ENCODE measurements at places on chromosomes 4 and X.

- DNase-seq = no peak
Measured at GRCh38 chr4:73620115-73620792, at the start of gene RASSF6. RASSF6 (minus strand) TSS chr4:73620436; CDS start chr4:73611795, 8,641 bp downstream.

- DNase-seq = no peak
Measured at GRCh38 chr4:147741190-147741788, 9.4 kb downstream of the ARHGAP10 start.

GRCh38 chrX:132127743-132128142 is at the start of gene FRMD7:
FRMD7 (minus strand) TSS chrX:132128020; CDS start chrX:132127844, 176 bp downstream.
- DNase-seq = no peak

- peak; percentile 48 for DNase-seq
Measured at GRCh38 chr4:73816814-73817213, 19.7 kb upstream of the CXCL6 start.

DNA sequence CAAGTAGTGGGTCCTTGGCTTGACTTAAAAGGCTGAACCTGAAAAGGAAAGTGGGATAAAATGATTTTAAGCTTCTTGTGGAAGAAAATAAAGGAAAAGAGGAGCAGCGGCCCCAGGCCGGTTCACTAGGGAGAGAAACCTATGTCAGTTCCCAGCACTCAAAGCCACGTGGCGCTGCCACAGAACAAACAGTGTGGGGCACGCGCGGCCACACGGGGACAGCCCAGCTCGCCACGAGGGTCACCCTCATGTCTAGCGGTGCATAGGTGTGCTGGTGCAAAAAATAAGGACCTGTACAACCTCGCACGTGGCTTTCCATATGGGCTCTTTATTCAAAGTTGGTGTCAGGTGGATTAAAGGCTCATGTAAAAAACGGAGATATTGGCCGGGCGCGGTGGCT is 17.1 kb downstream of the MSANTD1 start:
- no peak for DNase-seq

GRCh38 chr4:54315561-54316538 is 86.8 kb downstream of the PDGFRA start:
- peak; percentile 56 for DNase-seq

- DNase-seq = no peak
Measured at GRCh38 chr4:3148926-3149325, 74.4 kb downstream of the HTT start.

DNA sequence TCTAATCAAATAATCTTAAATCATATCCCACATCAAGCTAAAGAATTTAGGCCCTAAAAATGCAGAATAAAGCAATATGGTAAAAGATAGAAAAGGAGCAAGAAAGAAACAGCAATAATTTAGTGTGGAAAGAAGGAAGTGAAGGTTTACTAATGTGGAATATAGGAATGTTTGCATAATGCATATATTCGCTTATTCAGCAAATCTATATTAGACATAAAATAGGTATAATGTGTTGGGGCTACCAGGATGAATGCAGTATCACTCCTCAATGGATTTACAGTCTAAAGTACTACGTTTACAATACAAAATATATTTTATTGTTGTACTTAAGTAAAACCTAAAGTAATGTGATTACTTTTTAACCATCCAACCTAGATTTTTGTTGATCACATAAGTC is 4.7 kb downstream of the CENPE start:
- no peak for DNase-seq

DNA sequence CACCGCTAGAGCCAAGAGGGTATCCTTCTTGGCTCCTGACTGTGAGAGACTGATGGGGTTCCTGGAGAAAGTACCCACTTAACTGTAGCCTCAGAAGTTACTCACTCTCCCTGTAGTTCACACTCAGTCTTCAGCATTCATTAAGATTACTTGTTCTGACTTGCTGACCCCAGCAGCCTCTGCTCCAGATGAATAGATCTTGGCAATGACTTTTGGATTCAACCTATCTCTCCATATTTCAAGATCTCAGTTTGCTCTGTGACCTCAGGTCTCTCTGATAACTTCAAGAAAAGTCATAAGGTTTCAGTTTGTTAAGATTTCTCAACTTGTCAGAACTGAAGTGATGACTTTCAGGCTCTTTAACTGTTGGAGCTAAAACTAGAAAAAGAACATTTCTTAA is 825.6 kb downstream of the PCDH7 start:
- DNase-seq = no peak

DNA sequence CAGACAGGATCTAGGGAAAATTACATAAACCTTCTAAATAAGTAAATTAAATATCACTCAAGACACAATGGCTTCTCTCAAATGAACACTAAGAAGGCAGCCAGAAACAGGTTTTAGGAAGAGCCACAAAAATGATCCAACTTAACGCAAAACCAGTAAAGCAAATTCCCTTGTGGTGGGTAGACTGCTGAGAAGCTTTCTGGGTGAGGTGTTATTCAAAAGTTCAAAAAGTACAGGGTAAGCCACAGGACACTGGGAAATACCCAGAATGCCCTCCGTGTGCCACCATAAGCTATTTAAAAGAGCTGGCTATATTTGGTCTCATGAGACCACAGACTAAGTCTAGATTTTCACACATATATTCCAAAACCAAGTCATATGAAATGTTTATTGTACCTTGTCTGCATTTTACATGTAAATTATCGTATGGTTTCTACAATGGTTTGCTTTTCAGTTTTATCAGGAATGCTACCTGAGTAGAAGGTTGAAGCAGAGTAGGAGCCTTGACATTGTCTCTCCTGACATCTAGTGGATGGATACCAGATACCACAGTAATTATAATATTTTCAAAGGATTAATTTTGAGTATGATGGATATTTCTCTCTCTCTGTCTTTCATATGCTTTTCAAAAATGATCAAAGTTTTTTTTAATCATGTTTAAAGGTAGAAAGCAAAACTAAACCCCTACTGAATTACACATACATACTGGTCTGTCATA is 109.3 kb upstream of the KLHL13 start:
- DNase-seq = no peak

- DNase-seq = no peak
Measured at GRCh38 chr4:146190456-146190855, 14.9 kb downstream of the LSM6 start.

GRCh38 chrX:30992381-30992904 is 79.4 kb downstream of the FTHL17 start:
- no peak for DNase-seq

DNA sequence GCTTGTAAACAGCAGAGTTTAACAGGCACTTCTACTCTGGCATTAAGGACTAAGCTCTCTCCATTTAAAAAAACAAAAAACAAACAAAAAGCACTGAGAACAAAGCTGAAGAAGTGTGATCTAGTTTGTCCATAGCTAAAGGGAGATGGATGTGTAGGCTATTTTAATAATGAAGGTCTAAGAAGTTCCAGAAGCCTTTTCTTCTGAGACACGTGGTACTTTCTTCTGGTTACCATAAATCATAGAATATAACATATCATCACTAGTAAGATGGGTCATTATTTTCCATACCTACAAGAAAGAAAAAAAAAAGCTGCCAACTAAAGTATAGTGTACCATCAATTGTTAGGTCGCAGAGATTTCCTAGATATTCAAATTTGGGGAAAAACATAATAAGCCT is 722 bp upstream of the NBDY start:
- DNase-seq = no peak

DNA sequence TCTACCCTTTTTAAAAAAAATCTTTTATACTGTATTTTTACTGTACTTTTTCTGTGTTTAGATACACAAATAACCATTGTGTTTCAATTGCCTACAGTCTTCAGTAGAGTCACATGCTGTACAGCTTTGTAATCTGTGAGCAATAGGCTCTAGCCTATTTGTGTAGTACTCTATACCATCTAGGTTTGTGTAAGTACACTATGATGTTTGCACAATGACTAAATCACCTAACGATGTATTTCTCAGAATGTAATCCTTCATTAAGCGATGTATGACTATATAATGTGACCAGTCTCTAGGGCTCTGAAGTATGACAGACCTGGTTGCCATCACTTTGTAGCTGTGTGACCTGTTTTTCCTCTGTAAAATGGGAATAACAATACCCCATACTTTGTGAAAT is 14.2 kb upstream of the DCAF4L1 start:
- DNase-seq = no peak

- no peak for DNase-seq
Measured at GRCh38 chrX:68918202-68918601, 89.4 kb downstream of the EFNB1 start.

GRCh38 chr4:146633471-146633800 is 5.3 kb upstream of the POU4F2 start:
- DNase-seq = no peak

DNA sequence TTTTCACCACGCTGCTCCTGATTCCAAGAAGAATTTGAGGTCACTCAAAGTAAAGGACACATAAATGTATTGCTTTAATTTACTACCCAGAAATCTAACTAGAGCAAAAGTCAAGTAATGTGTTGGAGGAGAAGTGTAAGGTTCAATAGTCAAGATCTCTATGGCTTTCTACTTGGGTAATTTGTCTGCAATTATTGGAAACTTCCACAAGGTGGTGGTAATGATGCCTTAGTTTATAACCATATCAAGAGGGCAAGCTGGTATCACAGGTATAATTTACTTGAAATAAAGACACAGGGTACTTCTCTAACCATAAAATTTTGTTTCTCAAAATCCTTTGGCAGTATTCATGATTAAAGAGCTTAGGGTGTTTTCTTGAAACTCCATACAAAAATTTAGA is 10.2 kb upstream of the GRIA3 start:
- no peak for DNase-seq

DNA sequence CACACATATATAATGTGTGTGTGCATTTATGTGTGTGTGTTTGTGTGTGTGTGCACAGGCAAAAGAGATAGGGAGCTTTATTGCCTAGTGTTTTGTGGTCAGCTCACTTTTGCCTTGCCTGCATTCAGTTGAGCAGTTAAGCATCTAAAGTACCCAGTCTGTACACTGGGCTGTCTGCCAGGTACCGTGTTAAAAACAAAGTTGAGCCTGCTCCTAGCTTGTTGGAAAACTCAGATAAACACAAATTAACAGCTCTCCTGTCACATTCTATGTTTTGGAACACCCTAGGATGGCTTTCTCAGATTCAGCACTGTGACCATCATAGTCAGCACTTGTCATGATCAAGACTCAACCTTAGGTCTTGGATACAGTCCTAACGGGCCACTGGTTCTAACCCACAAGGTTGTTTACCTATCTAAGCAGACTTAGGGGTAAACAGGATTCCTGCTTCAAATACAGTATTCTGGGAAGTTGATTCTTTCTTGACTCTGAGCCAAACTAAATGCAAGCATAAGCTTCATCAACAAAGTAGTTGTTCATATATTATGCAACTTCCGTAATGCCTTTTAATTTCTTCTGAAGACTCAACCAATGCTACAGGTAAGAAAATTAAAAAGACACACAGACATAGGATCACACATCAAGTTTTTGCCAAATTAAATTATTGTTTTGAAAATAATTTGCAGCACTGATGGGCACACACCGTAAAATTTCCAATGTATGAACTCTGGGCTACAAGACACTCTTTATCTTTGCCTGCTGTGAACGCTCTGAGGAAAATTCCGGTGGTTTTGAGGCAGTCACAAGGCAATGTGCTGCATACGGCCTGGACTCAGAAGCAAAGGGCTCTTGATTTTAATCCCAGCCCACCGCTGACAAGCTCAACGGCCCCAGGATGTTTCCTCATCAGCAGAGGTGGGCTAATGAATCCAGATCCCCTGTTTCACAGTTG is 11.3 kb upstream of the CD99 start:
- DNase-seq = no peak

GRCh38 chr4:140095694-140096482 is 58.1 kb downstream of the MAML3 start:
- DNase-seq = peak; percentile 93

DNA sequence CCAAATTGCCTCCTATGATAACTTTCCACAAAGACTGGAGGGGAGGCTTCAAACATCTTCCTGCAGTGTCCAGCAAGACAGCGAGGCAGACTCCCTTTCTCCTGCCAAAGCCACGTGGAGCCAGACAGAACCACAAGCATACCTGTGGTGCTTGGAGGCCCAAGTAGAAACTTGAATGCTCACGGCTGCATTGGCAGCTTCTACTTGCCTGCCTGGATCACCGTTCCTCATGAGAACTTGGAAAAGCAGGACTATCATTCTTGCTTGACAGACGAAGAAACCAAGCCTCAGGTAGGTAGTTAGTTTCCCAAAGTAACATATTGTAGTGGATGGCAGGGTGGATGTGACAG is 216.3 kb upstream of the SFRP2 start:
- DNase-seq = no peak

DNA sequence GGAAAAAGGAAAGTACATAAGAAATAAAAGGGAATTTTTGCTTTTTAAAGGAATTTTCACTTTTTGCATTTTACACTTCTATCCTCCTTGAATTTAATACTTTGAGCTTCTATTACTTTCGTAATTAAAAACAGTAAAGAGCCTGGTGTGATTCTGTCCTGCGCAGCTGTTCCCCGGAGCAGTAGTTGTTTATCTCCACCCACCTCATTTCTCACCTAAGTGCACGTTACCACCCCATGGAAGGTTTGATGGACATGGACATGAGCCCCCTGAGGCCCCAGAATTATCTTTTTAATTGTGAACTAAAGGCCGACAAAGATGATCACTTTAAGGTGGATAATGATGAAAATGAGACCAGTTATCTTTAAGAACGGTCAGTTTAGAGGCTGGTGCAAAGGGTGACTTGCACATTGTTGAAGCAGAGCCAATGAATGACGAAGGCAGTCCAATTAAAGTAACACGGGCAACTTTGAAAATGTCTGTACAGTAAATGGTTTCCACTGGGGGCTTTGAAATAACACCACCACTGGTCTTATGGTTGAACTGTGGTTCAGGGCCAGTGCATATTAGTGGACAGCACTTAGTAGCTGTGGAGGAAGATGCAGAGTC is 52.1 kb upstream of the TEX13D start:
- no peak for DNase-seq

GRCh38 chrX:149799095-149799714 is 17.5 kb downstream of the MAGEA9 start:
- no peak for DNase-seq

DNA sequence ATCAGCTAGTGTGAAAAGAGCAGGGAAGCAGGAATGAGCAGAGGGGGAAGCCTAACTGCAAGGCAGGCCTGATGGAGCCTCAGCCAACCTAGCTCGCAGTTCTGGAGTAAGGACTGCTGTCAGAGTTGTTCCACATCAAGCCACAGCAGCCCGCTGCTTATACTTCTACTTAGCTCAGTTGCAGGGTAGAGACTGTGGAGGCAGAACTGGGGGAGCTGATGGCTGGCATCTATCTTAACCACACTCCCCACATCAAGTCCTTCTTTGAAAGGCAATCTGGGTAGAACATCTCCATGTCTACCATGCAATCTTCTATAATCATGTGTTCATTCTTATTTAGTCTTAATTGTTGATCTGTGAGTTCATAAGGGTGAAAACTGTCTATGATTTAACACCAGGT is 46.1 kb downstream of the DDX60 start:
- no peak for DNase-seq

- DNase-seq = no peak
Measured at GRCh38 chr4:6446538-6447451, 25.6 kb downstream of the PPP2R2C start.

All from inflammatory macrophage treated with lipopolysaccharide for 4 hours (primary cell).